Activated naive CD4-positive, alpha-beta T cell treated with Interleukin-2 at 50 U/mL for 16 hours (primary cell): ENCODE measurements at places on chromosomes 2 and 18.

- no peak for DNase-seq
These were observed 58.3 kb upstream of the PXDN start for GRCh38 chr2:1802469-1803216.

DNA sequence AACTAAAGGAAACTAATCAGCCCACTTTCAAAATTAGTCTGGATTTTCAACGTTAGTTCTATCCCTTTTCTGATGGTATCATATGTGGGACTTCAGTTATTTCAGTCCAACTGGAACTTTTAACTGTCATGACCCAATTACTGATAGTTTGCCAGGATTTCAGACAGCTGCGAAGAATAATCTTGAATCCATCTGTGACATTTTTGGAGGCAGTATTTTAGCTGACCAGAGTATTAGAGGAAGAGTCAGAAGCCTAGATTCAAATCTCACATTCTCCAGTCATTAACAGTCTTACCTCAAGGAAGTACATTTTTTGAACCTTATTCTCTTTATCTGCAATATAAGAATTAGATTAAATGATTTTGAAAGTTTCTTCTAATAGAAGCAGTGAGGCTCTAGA lies 81.3 kb downstream of the PTRHD1 start:
- DNase-seq, result no peak

GRCh38 chr2:2575870-2576386 lies 244.9 kb upstream of the MYT1L start:
- no peak for DNase-seq

GRCh38 chr2:220893411-220893810 lies 678.7 kb downstream of the EPHA4 start:
- no peak for DNase-seq

GRCh38 chr2:189662669-189663226 lies 1.5 kb downstream of the ASNSD1 start:
- DNase-seq, result no peak

DNA sequence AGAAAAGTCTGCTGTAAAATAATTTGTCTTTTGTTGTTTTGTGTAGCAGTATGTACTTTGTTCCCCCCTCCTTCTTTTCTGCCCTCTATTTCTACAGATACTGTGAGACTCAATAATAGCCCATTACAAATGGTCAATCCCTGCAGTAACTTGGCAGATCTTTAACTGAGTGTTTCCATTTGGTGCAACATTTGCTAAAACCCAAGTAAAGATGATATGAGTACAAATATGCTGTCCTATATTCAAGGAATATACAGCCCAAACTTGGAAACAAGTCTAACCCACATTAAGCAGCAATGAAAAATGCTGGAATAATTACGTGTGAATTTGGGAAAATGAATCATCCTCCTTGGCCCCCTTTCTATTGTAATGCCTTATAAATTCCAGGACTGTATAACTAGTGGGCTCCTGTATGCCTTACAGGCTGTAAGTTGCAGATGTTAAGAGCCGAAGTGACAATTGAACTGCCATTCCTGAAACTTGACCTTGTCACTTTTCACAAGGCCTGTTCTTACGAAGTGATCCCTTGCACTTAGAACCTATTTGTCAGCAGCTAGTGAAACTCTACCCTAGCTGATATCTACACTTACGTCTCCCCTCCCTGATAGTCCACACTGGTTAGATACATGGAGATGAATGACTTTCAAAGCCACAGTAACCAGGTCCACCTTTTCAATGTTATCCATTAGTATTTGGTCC lies 104.9 kb downstream of the IRS1 start:
- no peak for DNase-seq

- no peak for DNase-seq
These were observed 758 bp downstream of the LYPD1 start for GRCh38 chr2:132668987-132669907.

- no peak for DNase-seq
These were observed 35.8 kb downstream of the SLC9A4 start for GRCh38 chr2:102508863-102509262.

GRCh38 chr2:173187941-173188788 lies 112.5 kb downstream of the MAP3K20 start:
- DNase-seq, result no peak

GRCh38 chr18:34650121-34650545 lies 60.0 kb upstream of the DTNA start:
- no peak for DNase-seq

DNA sequence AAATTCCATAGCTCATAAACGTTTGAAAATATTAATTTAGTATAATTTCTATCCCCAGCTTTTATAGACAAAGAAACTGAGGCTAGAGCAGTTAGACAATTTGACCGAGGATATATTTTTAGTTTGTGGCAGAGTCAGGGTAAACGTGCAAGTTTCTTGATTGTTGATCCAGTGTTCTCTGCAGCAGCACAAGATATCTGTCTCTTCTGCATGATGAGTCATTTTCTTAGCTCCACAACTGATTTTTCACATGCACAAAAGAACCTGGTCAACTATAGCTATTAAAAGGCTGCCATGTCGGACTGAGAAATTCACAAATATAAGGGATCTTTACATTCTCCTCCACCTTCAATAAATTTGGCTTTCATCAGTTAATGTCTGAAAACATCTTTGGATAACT lies 143.4 kb upstream of the CYP26B1 start:
- DNase-seq, result no peak

- DNase-seq, result peak; percentile 48
These were observed 1.8 kb downstream of the ZFP36L2 start for GRCh38 chr2:43224571-43225092.

DNA sequence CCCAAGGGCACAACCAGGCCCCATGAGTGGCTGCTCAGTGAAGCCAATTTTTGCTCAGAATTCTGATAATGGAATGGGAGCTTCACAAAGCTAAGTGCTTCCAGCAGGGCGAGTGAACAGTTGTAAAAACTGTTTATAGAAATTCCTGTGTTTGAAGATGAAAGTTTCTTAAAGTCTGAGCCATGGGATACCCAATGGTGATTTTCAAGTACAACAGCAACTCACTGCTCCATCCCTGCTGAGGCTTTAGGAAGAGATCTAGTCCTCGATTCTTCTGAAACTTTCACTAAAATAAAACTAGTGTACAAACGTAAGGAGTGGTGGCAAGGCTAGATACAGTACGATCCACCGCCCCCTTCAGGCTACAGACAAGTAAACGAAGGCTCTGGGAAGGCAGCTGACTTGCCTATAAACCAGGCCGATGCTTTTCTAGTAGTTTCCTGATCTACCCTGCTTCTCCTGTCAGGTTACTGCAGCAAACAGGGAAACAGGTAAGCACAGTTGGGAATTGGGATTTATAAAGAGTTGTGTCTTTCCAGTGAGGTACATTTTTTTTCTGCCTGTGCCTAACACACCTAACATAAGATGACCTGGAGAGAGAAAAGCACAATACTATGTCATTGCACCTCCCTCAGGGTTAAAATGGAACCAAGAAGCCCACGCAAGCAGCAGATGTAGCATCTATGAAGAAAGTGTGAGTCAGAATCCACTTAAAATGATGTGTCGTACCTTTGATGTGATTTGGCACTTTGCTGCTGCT lies 108.7 kb downstream of the UXS1 start:
- peak; percentile 55 for DNase-seq

GRCh38 chr18:47397671-47398319 lies 146.3 kb upstream of the SKOR2 start:
- DNase-seq, result no peak

DNA sequence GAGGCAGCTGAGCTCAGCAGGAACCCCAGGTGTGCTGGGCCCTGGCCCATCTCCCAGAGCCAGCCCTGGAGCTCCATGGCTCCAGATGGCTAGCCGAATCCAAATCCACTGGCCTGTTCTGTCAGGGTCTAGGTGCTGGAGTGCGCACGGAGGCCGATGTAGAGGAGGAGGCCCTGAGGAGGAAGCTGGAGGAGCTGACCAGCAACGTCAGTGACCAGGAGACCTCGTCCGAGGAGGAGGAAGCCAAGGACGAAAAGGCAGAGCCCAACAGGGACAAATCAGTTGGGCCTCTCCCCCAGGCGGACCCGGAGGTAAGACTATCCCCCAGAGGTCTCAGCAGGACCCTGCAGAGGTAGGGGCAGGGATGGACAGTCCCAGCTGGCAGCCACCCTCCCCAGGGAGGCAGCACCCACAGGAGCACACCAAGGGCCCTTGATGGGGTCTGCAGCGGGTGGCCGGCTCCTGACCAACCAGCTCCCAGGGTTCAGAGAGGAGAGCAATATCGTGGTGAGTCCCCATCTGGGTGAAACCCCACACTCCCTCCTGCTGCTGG lies 26.1 kb upstream of the PRLH start:
- no peak for DNase-seq

DNA sequence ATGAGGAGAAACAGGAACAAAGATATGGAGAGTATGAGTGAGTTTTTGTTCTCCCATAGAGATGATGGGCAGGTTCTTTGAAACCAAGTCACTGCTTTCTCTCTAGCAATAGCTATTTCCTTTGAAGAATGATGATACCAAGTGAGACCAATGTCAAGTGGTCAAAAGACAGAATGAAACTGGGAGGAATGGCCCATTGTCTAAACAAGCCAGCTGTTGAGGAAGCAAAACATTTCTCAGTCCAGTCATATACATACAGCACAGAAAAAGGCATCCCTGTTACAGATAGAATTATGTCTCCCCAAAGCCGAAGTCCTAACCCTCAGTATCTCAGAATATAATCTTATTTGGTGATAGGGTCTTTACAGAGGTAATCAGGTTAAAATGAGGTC lies 66.1 kb upstream of the EPC2 start:
- DNase-seq, result no peak

GRCh38 chr18:41745166-41746049 lies 209.6 kb upstream of the PIK3C3 start:
- DNase-seq, result no peak

GRCh38 chr2:1979138-1979537 lies 234.8 kb upstream of the PXDN start:
- DNase-seq, result no peak

- no peak for DNase-seq
These were observed 120.9 kb downstream of the FAM210A start for GRCh38 chr18:13605477-13605876.

DNA sequence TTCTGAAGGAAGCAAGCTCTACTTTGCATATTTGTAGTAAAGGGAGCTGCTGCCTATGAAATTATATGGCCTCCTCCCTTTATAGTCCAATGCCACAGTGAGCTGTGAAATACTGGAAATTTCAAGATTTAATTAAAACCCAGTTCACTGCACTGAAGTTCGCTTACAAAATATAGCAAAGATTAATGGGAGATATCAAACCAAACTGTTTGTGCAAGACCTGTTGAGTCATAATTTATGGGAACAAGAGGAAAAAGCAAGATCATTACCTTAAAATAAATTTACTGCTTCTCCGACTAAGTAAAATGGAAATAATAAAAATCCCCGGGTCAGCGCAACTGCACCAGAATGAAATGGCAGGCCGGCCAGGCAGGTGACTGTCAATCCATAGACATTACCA lies 215.5 kb upstream of the RAB6C start:
- no peak for DNase-seq

DNA sequence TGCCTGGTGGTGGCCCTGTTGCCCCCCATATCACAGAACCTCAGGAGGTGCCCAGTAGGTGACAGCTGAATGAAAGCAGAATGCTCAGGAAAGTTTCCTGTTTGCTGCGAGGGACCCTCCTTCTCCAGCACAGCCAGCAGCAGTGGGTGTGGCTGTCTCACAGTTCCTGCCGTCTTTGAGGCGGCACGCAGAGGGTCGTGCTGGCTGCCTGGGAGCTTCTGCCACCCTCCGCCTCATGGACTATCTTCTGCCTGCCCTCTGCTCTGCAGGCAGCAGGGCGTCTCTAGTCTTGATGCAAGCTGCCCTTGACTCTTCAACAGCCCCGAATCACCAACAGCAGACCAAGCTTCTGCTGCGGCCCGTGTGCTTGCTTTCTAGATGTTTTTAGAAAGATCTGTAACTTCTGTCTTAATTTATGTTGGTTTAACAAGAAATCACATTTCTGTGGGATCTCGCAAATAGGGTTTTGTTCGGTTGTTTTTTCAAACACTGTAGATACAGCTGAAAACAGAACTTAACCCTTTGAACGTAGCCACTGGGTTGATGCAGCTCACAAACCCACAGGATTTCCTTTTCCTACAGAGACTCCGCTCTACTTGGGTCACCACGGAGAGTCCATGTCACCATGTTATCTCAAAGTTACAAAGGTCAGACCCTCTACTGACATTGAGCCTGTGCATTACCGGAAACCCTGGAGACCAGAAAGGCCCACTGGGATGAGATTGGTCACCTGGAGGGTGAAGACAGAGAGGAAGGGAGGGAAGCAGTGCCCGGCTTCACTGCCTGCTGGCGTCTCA lies 144.9 kb downstream of the ACOXL start:
- DNase-seq, result no peak

GRCh38 chr2:1873343-1873742 lies 129.0 kb upstream of the PXDN start:
- DNase-seq, result no peak

GRCh38 chr18:26706911-26707351 lies 158.6 kb downstream of the AQP4 start:
- DNase-seq, result no peak

GRCh38 chr18:2213905-2214304 lies 357.4 kb downstream of the METTL4 start:
- DNase-seq, result no peak

- DNase-seq, result no peak
These were observed 12.7 kb upstream of the CDK15 start for GRCh38 chr2:201793631-201794030.

- DNase-seq, result no peak
These were observed 125.5 kb upstream of the SPRED2 start for GRCh38 chr2:65557616-65558573.
